ENCODE measurements at places on chromosomes 3 and 15. TPM values are rescaled to one million over a fixed set of nuclear protein-coding genes. Genes with fewer than 3 reads are reported as not detected.

DNA sequence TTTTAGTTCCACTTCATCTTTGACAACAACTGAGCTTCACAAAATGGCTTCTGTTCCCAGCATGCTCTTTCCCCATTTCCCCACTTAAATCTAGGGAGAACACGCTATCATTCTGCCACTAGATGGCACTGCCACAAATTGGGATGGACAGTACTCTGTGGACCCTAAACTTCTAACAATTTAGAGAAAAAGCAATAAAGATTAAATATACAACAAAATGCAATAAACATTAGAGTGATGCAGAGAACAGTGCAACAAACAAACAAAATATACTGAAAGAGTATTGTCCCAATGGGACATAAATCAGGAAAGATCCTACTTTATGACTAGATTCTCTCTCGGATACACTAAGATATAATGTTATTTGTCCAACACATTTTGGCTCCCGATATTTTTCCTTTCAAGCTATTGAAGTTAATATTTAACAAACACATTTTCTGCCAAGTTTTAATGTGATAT is 169.7 kb upstream of the TMCO5A start:
- no peak overlapping the region for H3K4me3 ChIP-seq
- no peaks in the 10 kb centered on the region for H3K4me1 ChIP-seq
- no peak for DNase-seq
- no peaks in the 10 kb centered on the region for H3K36me3 ChIP-seq
- H3K27ac ChIP-seq, result no peak overlapping the region

- no peak overlapping the region for H3K4me3 ChIP-seq
- no peaks in the 10 kb centered on the region for H3K36me3 ChIP-seq
- no peaks in the 10 kb centered on the region for H3K27me3 ChIP-seq
- no peak overlapping the region for H3K27ac ChIP-seq
These were observed 230.4 kb downstream of the GABRG3 start for GRCh38 chr15:27201425-27201824.

DNA sequence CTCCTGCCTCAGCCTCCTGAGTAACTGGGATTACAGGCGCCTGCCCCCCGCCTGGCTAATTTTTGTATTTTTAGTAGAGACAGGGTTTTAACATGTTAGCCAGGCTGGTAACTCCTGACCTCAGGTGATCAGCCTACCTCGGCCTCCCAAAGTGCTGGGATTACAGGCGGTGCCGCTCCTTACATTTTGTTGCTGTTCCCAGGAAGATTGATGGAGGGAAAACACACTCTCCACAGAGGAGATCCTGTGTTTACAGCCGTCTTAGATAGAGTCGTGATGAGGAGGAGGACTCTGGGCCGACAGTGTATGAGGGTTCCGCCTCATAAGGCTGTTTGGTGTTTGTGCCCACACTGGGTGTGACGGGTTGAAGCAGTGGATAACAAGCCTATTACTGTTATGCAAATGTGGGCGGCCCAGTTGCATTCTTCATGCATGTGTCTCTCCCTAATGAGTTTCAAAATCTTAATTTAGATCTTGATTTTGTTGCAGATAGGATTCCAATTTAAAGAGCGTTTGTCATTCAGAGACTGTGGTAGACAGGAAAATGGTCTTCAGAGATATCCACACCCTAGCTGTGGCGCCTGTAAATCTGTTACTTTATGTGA is 60.0 kb downstream of the APBA2 start:
- H3K36me3 ChIP-seq, result no peaks in the 10 kb centered on the region
- no peaks in the 10 kb centered on the region for H3K27me3 ChIP-seq
- H3K27ac ChIP-seq, result no peak overlapping the region
- no peak for DNase-seq

DNA sequence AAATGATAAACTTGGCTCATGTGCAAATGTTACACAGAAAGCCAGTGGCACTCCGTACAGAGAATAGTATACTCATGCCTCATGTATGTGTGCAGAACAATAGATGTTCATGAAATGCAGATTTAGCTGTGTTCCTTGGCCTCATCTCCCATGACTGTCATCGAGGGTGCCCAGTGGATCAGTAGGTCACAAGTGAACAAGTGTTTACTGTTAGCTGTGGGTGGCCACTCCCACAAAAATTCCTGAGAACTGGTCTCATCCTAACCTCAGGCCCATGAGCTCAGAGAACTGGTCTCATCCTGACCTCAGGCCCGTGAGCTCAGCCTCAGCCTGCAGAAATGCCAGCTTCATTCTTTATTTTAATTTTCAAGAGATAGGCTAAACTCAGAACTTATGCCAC is 124.1 kb downstream of the GADL1 start:
- no peak overlapping the region for H3K4me3 ChIP-seq
- no peak for DNase-seq
- no peak overlapping the region for H3K27ac ChIP-seq
- no peaks in the 10 kb centered on the region for H3K27me3 ChIP-seq

- no peak overlapping the region for H3K4me3 ChIP-seq
- no peak overlapping the region for H3K27ac ChIP-seq
- peaks cover 8% of the 10 kb centered on the region for H3K4me1 ChIP-seq
- H3K27me3 ChIP-seq, result peaks cover 8% of the 10 kb centered on the region
These were observed 32.6 kb downstream of the ALS2CL start for GRCh38 chr3:46660543-46661523.

GRCh38 chr3:111473550-111473949 is 68.4 kb upstream of the CD96 start:
- no peaks in the 10 kb centered on the region for H3K4me1 ChIP-seq
- no peak overlapping the region for H3K4me3 ChIP-seq
- DNase-seq, result no peak
- no peaks in the 10 kb centered on the region for H3K27me3 ChIP-seq
- no peak overlapping the region for H3K27ac ChIP-seq
- no peaks in the 10 kb centered on the region for H3K36me3 ChIP-seq

Gene WDR93
- 0.09 TPM for total RNA-seq

Data from thymus (tissue), 14 donors.